ENCODE measurements at places on chromosomes 5 and 9.

DNA sequence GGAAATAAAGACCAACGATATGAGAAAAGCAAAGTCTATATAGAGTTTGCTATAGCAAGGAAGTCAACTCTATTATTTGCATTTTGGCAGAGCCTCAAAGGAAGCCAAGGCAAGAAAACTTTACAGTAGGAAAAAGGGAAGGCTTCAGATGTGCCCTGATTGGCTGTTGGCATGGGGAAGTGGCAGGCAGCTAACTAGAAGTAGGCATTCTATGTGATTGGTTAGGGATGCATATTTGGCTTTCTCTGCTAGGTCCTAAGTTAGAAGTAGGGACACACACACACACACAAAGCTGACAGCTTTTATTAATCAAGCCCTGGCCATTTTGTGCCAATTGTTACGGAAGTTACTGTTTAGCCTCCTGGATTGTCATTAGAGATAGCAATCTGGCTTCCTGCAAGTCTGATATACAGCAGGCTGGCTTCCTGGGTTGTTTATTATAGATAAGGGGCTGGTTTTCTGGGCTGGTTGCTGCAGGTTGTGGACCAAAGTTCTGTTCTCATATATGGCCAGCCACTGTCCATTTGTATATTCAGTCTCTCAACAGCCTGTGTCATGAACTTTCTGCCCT lies 308.1 kb upstream of the GRAMD2B start:
- no peaks in the 10 kb centered on the region for H3K27me3 ChIP-seq
- no peak for DNase-seq
- no peak overlapping the region for H3K4me3 ChIP-seq

DNA sequence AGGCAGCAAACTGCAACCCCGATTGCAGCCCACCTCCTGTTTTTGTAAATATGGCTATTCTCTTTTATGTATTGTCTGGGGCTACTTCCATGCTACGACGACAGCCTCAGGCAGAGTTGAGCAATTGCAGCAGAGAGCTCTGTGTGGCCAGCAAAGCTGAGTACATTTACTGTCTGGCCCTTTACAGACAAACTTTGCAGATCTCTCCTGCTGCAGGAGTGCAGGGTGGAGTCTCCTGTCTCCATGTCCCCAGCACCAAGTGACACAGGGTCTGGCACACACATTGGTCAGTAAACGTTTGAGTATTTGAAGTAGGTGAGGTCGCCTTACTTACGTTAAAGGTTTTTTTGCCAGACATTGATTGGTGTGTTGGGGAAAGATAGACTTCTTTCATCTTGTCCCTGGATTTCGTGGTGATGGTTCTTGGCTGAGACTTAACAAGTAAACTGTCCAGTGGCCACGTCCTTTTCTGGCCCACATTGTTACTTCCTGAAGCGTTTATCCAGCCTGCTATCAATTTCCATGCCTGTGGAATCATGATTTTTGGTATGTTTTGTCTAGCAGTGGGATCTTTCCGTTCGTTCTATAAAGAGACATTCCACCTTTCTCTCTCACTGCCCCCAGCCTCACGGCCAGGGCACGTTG lies 27.2 kb downstream of the PRRC2B start:
- no peak for DNase-seq
- H3K27me3 ChIP-seq, result no peaks in the 10 kb centered on the region
- no peak overlapping the region for H3K4me3 ChIP-seq
- no peaks in the 10 kb centered on the region for H3K36me3 ChIP-seq
- H3K4me1 ChIP-seq, result peaks cover 22% of the 10 kb centered on the region

DNA sequence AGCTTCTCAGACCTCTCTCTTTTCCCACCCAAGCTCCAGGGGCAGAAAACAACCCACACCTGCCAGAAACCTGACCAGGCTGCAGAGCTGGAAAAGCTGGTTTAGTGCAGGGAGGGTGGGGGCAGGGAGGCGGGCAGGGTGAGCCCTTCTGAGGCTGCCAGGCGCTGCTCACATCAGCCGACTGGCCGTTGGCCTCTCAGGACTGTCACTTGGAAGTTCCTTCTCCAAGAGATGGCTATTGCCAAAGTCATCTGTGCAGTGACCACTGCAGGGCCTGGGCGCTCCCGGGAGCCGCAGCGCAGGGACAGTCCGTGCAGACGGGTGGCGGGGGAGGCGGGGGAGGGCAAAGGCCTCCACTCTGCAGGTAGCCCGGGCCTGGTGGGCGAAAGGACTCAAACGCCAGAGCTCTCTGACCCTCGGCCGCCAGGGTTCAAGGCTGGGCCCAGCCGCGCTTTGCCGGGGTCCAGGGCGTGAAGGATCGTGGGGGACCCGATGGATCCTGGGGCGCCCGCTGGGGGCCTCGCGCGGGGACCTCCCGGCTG lies 205.0 kb upstream of the IER5L start:
- no peaks in the 10 kb centered on the region for H3K36me3 ChIP-seq
- peaks cover 19% of the 10 kb centered on the region for H3K4me1 ChIP-seq
- no peaks in the 10 kb centered on the region for H3K27me3 ChIP-seq
- DNase-seq, result peak; percentile 16
- H3K4me3 ChIP-seq, result peak overlapping the region; percentile 37

DNA sequence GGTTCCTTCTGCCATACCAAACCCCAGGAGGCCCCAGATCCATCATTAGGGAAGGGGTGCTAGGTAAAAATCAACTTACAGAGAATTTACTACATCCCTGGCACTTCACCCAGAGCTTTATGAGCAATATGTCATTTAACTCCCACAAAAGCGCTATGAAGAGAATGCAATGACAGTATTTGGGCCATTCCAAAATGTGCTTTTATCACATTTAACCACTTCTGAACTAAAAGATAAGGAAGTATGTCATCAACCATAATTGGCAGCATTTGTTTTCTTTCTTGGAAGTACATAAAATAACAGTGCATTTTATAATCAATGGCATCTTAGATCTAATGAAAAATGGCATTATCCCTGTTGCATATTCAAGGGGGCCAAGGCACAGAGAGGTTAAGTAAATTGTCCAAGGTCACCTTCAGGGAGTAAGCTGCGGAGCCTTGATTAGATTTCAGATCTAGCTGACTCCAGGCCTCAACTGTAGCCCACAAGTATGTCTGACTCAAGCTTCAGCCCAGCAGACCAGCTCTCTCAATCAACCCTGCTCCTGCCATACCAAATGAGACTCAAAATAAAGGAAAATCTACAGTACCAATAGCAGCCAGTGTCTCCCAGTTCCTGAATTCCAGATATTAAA lies 16.5 kb downstream of the SH3TC2 start:
- H3K4me3 ChIP-seq, result no peak overlapping the region
- no peak overlapping the region for H3K27ac ChIP-seq
- H3K36me3 ChIP-seq, result no peaks in the 10 kb centered on the region
- no peaks in the 10 kb centered on the region for H3K27me3 ChIP-seq
- no peaks in the 10 kb centered on the region for H3K4me1 ChIP-seq
- no peak for DNase-seq

DNA sequence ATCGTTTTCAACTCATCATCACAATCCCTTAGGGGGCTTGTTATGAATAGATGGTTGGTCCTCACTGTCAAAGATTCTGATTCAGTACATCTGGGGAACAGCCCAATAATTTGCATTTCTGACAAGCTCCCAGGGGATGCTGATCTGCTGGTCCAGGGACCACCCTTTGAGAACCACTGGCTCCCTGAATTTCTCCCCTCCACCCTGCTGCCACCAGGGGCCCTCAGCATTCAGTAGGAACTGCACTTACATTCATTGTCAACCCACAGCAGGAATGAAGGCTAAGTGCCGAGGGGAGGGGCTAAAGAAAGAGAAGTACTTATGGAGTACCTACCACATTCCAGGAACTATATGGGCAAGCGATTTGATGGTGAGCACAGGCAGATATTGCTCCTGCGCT lies 85.9 kb downstream of the BOD1 start:
- H3K4me1 ChIP-seq, result no peaks in the 10 kb centered on the region
- H3K27ac ChIP-seq, result no peak overlapping the region
- no peak for DNase-seq
- H3K36me3 ChIP-seq, result no peaks in the 10 kb centered on the region

DNA sequence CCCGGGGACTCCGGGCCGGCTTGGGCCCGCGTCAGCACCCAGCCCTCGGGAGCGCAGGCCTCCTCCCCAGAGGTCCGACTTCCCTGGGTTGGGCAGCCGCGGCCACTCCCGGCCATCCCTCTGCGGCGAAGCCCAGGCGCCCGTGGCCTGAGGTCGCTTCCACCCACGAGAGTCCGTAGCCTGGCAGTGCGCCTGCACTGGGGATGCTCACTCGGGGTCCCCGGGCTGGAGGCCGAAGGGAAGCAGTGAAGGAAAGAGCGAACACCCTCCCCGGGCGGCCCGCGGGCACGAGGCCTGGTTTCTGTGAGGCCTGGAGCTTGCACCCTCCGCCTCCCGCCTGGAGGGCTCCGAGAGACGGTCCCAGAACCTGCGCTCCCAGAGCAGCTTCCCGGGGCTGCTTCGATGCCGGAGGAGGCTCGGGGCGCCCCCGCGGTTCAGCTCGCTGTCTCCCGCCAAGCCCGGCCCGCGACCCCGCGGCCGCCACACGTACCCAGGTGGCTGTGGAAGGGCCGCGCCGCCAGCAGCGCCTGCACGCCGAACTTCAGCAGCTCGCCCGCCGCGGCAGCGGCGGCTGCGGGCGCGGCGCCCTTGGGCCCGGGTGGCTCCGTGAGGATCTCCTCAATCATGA lies 607 bp downstream of the BARX1 start:
- H3K27ac ChIP-seq, result no peak overlapping the region
- peaks cover 67% of the 10 kb centered on the region for H3K4me1 ChIP-seq
- peaks cover 67% of the 10 kb centered on the region for H3K27me3 ChIP-seq
- peak overlapping the region; percentile 28 for H3K4me3 ChIP-seq
- H3K36me3 ChIP-seq, result no peaks in the 10 kb centered on the region

- H3K4me3 ChIP-seq, result peak overlapping the region; percentile 62
- peak; percentile 95 for DNase-seq
- no peaks in the 10 kb centered on the region for H3K27me3 ChIP-seq
- peaks cover 18% of the 10 kb centered on the region for H3K4me1 ChIP-seq
Measured at GRCh38 chr5:75668977-75669689, 48.1 kb downstream of the POC5 start.

DNA sequence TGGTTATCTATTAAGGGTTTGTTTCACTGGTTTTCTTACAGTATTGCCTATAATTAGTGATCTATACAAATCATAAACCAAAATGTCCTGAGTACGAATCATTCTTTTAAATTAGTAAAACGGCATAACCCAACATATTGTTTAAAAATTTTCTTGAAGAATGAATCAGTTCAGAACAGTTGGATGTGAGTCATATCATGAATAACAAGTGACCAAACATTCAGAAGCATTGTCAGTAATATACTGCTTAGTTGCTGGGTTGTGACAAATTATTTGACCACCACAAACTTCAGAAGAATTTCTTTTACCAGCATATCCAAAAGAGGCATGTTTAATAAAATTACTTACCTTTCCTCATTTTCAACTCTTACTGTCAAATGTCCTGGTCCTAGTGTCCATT lies 111.2 kb downstream of the UNC13B start:
- no peaks in the 10 kb centered on the region for H3K36me3 ChIP-seq
- H3K27me3 ChIP-seq, result no peaks in the 10 kb centered on the region
- H3K4me3 ChIP-seq, result no peak overlapping the region
- DNase-seq, result no peak

DNA sequence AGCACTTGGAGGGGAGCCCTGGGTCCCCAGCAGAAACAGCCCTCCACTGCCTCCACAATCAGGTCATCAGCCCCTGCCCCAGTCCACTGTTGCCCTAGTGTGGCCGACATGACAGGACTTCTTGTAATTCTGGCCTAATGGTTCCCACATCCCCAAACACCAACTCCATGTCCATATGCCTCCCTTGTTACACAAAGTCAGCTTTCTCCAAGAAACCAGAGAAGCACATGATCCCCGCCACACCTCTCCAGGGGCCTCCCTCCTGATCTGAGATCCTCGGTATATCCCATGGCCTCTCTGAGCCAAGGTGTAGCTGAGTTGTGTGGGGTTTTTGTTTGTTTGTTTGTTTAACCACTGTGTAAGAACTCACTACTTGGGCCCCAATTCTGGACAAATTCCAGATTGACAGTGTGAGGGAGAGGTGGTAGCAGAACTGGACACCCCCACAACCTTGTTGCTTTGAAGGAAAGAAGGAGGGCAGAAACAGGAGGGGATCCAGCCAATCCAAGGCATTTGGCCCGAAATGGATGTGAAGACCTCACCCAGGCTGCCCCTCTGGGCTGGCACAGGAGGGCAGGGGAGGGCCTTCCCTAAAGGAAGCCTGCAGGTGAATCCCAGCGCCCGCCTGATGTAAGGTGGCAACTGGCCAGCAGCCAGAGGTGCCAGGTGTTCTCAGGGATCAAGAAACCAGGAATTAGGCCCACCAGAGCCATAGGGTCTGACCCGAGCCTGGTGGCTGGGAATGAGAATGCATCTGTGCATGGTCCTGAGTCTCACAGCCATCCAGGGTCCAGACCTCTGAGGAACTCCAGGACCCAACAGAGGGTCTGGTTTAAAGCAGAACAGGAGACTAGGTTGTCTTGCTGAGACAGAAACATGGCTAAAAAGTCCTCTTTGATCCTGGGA lies 13.4 kb downstream of the IRF1 start:
- peaks cover 16% of the 10 kb centered on the region for H3K36me3 ChIP-seq
- no peak overlapping the region for H3K4me3 ChIP-seq
- peak; percentile 63 for DNase-seq
- H3K27me3 ChIP-seq, result no peaks in the 10 kb centered on the region

DNA sequence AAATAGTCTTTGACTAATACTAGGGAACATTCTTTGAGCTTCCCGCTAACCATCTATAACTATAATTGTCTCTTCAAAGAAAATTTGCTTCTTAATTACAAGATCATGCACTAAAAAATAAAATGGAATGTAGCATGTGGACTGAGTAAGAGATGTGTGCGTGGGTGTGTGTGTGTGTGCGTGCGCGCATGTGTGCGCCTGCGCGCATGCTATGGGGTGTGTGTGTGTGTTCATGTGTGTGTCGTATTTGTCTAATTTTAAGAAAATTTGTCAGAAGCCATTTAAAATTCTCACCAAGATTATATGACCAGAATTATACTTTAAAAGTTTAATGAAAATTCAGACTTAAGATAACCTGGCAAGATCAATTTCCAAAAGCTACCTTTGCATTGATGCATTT lies 593.0 kb downstream of the ACTL7B start:
- no peaks in the 10 kb centered on the region for H3K36me3 ChIP-seq
- H3K27me3 ChIP-seq, result no peaks in the 10 kb centered on the region
- no peak overlapping the region for H3K27ac ChIP-seq
- DNase-seq, result no peak
- H3K4me3 ChIP-seq, result no peak overlapping the region
